ENCODE measurements at places on chromosomes 1 and 21. TPM values are rescaled to one million over a fixed set of nuclear protein-coding genes. Genes with fewer than 3 reads are reported as not detected.

GNAT2 gene
- not detected for polyA plus RNA-seq

DNA sequence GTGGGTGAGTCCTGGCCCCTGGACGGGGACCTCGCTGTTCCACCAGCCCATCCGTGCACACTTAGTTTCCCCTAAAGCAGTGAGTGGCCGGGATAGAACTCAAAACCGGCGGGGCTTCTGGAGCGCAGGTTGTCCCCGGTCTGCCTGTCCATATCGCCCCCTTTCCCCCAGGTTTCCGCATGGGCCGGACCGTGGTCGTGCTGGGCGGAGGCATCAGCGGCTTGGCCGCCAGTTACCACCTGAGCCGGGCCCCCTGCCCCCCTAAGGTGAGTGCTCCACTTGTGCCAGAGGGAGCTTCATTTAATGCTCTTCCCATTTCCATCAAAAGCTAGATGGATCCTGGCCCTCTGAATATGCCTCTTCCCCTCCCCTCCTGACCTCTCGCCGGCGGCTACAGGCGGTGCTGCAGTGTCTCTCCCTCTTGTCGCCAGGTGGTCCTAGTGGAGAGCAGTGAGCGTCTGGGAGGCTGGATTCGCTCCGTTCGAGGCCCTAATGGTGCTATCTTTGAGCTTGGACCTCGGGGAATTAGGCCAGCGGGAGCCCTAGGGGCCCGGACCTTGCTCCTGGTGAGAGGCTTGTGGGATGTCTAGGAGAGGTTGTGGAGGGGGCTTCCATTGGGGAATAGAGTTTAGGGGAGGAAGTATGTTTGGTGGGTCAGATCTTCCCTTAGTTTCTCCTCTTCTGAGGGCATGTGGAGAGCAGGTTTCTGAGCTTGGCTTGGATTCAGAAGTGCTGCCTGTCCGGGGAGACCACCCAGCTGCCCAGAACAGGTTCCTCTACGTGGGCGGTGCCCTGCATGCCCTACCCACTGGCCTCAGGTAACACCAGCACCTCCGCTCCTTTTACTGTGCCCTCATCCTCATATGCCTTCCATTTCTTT, 683 bp downstream of the PPOX start:
- peak overlapping the region; percentile 90 for H3K4me3 ChIP-seq
- H3K27ac ChIP-seq, result peak overlapping the region; percentile 89
- H3K4me1 ChIP-seq, result peaks cover 41% of the 10 kb centered on the region
- peak; percentile 86 for DNase-seq
- no peaks in the 10 kb centered on the region for H3K27me3 ChIP-seq

DNA sequence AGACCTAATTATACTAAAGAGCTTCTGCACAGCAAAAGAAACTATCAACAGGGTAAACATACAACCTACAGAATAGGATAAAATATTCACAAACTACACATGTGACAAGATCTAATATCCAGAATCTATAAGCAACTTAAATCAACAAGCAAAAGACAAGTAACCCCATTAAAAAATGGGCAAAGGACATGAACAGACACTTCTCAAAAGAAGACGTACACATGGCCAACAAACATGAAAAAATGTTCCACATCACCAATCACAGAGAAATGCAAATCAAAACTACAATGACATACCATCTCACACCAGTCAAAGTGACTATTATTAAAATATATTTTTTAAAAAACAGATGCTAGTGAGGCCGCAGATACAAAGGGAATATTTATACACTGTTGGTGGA, 99.8 kb downstream of the FAF1 start:
- H3K4me3 ChIP-seq, result no peak overlapping the region
- no peaks in the 10 kb centered on the region for H3K4me1 ChIP-seq
- no peak for DNase-seq
- H3K36me3 ChIP-seq, result no peaks in the 10 kb centered on the region
- no peak overlapping the region for H3K27ac ChIP-seq
- no peaks in the 10 kb centered on the region for H3K27me3 ChIP-seq

DNA sequence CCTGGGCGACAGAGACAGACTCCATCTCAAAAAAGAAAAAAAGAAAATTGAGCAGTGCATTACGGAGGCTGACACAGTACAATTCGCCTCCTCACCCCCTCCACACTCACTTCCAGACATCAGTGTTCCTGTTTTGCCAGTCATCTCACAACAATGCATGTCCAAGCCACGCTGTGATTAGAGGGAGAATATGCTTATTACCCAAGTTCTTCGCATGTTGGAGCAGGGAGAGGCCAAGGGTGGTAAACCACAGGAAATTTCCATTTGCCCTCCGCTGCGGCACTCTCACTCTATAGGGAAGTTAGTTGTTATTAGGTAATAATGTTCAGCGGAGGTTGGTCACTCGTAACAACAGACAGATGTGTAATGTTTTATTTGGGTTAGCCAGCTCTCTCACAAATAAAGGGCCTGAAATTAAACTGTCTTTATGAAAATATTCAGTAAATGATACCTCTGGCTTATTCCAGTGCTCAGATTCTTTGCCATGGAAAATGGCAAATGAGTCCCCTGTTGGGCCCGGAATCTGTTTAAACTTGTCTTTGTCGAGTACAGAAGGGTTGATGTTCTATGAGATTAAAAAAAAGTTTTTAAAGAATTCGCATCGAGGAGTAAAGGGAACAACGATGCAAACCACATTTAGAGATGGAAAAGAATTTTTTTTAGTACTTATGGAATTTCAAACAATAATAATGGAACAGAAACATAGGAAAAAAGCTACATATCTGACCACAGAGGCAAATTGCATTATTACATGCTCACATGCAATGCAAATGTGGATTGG, 33.1 kb downstream of the KCNJ15 start:
- H3K4me1 ChIP-seq, result peaks cover 16% of the 10 kb centered on the region
- H3K4me3 ChIP-seq, result no peak overlapping the region
- H3K27me3 ChIP-seq, result no peaks in the 10 kb centered on the region
- H3K36me3 ChIP-seq, result no peaks in the 10 kb centered on the region
- H3K27ac ChIP-seq, result peak overlapping the region; percentile 59
- DNase-seq, result no peak

DNA sequence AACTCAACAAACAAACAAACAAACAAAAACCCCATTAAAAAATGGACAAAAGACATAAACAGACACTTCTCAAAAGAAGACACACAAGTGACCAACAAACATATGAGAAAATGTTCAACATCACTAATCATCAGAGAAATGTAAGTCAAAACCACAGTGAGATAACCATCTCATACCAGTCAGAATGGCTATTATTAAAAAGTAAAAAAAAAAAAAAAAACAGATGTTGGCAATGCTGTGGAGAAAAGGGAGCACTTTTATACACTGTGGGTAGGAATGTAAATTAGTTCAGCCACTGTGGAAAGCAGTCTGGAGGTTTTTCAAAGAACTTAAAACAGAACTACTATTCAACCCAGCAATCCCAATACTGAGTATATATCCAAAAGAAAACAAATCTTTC, 94.7 kb downstream of the PLPP3 start:
- no peaks in the 10 kb centered on the region for H3K4me1 ChIP-seq
- no peak overlapping the region for H3K4me3 ChIP-seq

- H3K36me3 ChIP-seq, result no peaks in the 10 kb centered on the region
- DNase-seq, result no peak
- no peak overlapping the region for H3K4me3 ChIP-seq
- H3K27me3 ChIP-seq, result no peaks in the 10 kb centered on the region
These were observed 162.2 kb downstream of the DPYD start for GRCh38 chr1:97758541-97759057.

Measured in spleen (tissue), 13 donors.